Cortex of kidney (tissue), 1 donor: ENCODE measurements at places on chromosomes 7 and 10.

GRCh38 chr10:30812018-30812851, 182.7 kb upstream of the LYZL2 start:
- no peak for DNase-seq

- DNase-seq: no peak
Observed at GRCh38 chr7:137847568-137848050, 835 bp upstream of the DGKI start.

GRCh38 chr10:80522756-80523363, 14.8 kb upstream of the SH2D4B start:
- DNase-seq: no peak

- no peak for DNase-seq
Observed at GRCh38 chr7:150435390-150436073, 14.9 kb upstream of the GIMAP8 start.

DNA sequence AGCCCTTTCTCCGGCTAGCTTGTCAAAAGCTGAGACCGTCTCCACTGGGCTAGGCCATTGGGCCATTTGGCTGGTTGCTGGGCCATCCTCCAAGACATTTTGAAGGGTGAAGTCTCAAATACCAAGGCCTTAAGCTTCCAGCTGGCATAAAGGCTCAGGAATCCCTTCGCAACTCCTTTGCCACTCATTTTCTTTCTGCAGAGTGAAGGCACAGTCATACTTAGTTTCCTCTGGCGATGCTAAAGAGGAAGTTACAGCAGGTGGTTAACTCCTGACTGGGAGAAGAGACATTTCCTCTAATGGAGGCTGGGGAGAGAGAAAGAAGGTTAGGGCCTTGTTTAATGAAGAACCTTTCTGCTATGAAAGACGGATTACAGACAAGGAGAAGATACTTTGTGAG, 4.8 kb upstream of the REPIN1 start:
- no peak for DNase-seq
